Effector CD4-positive, alpha-beta T cell (primary cell): ENCODE measurements at places on chromosomes 7 and 10.

GRCh38 chr10:52280051-52280450, 34.0 kb upstream of the DKK1 start:
- DNase-seq, result no peak

- no peak for DNase-seq
Measured at GRCh38 chr7:107427462-107427861, 42.4 kb upstream of the GPR22 start.

GRCh38 chr7:111202321-111202720, 111.4 kb downstream of the LRRN3 start:
- DNase-seq, result no peak

DNA sequence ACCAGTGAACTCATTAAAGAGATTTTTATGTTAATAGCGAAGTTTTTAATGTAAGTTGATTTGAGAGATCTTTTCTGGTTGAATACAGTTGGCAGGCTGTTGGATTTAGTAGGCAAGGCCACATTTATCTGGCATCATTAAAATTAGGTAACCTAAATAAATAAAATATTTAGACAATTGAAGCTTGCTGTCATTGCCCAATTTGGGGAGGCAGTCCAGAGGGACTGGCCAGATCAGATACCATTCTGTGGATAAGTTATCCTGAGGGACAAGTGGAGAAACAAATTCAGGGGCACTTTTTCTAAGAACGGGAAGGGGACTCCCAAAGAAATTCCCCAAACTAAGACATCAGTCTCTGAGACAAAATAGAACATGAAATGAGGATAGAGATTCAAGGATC, 397.8 kb downstream of the GFRA1 start:
- no peak for DNase-seq

DNA sequence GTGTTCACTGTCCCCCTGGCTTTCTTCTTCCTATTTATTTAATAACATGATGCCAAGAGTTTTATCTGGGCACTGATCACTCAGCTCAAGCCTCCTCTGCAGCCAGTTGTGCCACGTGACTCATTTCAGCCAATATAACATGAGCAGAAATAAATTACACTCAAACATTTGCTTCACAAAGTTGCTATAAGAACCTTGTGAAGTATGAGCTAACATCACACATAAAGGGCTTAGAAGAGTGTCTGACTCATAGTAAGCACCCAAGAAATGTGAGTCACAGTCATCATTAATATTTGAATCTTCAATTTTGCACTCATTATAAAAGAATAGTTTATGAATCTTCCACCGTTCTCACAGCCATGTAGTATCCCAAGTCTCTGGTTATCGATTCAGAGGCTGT, 414.6 kb upstream of the NPVF start:
- DNase-seq, result no peak

- no peak for DNase-seq
Measured at GRCh38 chr7:111093496-111093895, 2.6 kb downstream of the LRRN3 start.

DNA sequence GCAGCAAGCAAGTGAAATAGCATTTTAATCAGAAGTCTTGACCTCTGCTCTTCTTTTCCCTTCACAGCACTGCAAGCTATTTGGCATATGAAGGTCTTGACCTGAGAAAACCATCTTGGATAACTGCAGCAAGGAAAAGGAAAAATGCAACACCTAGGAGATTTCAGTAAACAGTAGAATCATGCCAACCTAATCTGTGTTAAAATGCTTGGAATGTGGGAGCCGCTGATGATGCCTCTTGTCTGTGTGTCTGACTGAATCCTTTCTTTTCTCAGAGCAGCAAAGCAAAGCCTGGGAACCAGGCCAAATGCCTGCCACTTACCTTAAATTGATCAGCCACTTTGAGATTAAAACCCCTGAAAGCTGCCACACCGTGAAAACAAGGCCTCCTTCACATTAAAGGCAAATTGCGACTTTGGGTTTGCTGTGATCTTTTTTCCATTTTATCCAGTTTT, 80.4 kb upstream of the CDK6 start:
- no peak for DNase-seq

DNA sequence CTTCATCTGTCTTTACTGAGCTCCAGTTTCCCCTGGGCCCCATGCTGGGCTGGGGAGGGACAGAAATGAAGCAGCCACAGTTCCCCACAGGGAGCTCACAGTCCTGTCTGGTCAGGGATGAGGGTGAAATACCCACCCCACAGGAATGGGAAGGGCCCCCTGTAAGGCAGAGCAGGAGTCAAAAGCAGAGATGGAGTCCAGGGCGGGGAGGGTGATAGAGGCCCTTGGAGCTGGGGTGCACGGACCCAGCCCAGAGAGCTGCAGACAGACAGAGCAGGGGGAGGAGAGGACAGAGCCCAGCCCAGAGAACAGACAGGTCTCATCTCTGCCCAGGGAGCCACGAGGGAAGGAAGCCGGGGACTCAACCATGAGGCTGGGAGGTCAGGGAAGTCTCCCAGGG, 34.9 kb upstream of the ZNF488 start:
- no peak for DNase-seq

DNA sequence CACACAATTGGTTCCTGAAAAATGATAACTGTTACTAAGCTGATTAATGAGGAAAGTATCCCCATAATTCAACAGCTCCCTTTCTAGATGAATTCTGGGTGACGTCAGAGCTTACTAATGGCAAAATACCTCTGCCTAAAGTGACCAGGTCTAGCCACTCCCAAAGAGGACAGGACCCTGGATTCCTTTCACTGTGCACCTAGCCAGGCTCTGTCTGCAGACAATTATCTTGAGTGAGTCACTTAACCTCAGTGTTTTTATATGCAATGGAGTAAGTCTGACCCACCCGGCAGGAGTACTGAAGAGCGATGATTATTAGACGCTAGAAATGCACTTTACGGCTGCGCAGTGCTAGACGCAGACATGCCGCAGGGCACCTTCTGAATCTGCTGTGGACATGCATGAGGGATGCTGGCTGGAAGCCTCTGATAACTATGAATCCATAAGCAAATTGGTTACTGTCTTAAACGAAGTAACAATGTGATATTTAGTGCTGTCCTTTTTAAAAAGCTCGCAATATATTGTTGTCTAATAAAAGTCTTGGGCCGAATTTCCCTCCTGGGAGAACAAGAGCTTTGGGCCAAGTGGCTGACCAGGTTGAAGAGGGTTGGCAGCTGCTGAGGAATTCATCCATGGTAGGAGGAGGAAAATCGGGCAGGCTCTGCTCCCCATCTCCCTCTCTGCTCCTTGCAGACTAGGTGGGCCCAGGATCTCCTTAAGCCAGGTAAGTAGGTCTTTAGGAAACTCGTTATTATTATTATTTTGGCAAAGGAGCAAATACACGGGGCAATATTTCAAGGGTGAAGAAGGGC, 4.6 kb upstream of the INPP5A start:
- no peak for DNase-seq

DNA sequence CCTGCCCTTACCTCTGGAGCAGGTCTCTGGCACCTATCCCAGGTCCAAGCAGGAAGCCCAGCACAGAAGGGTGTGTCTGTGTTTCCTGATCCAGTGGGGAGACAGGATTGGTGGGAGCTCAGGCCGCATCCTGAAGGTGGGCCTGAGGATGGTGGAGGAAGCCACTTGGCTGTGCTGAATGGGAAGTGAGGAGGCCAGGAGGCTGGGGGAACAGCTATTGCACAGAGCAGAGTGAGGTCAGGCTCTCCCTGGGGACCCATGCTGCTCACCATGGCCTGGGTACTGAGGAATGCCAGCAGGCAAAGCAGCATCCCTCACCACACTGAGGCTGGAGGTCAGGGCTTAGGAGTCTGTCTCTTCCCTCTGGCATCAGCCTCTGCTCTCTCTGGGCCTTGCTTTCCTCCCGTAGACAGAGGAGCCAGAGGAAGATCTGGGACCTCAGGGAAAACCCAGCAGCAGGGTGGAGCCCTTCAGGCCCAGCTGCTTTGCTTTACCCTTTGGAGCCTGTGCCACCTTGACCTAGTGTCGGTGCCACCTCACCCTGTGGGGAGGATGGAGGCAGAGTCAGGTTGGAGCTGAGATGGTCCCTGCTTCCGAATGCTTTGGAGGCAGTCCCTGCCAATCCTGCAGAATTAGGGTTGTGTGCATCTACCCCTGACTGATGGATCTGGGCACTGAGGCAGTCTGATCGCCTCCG, 39.0 kb downstream of the CDH23 start:
- DNase-seq, result no peak
